Endothelial cell (in vitro differentiated cells): ENCODE measurements at places on chromosomes 12 and 14. TPM values are rescaled to one million over a fixed set of nuclear protein-coding genes. Genes with fewer than 3 reads are reported as not detected.

- no peak overlapping the region for H3K27ac ChIP-seq
- DNase-seq: no peak
- peaks cover 16% of the 10 kb centered on the region for H3K4me1 ChIP-seq
- peaks cover 57% of the 10 kb centered on the region for H3K27me3 ChIP-seq
- H3K4me3 ChIP-seq: peak overlapping the region; percentile 31
These were observed 4.5 kb downstream of the KCNH3 start for GRCh38 chr12:49543221-49543913.

DNA sequence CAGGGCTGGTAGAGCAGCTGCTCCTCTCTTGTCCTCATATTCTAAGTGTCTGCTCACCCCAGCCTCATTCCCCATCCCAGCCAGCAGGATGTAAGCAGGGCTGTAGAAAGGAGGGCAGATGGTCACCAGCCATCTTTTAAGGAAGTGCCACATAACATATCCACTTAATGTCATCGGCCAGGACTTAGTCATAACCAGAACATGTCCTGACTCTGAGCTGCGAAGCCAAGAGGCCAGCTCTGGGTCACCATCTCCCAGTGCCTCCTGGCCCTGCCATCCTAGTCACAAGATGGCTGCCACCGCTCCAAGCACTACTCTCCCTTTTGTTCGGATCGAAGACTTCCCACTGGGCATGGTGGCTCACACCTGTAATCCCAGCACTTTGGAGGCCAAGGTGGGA lies 123.9 kb downstream of the PLXNC1 start:
- H3K27me3 ChIP-seq: no peaks in the 10 kb centered on the region
- no peak for DNase-seq
- no peak overlapping the region for H3K27ac ChIP-seq
- no peaks in the 10 kb centered on the region for H3K4me1 ChIP-seq

- DNase-seq: no peak
- no peak overlapping the region for H3K4me3 ChIP-seq
- H3K27ac ChIP-seq: no peak overlapping the region
These were observed 3.1 kb upstream of the CREBL2 start for GRCh38 chr12:12608557-12608957.

DNA sequence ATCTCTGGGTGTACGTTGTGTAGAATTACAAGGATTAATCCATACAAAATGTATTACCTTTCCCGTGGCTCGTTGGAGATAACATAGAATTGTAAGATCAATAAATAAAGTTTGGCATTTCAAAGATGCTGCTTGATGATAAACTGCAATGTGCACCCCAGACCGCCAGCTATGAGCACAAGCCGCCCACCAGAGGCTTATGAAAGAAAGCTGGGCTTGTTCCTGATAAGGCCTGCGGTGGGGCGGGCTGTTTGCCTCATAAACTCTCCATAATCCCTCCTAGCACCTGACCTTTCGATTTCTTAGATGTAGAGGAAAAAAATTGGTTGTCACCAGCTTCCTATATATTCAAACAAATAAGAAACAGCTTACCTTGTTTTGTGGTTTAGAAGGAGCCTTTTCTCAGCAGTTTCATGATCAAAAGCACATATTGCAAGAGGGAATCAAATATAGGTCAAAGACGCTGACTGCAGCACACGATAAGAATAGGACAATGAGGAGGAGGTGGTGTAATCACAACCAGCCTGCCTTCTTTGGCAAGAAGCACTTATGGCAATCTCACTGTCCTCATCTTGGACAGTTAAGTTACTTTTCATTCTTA lies 293.6 kb downstream of the RMST start:
- DNase-seq: no peak
- H3K27me3 ChIP-seq: no peaks in the 10 kb centered on the region
- no peaks in the 10 kb centered on the region for H3K4me1 ChIP-seq
- H3K27ac ChIP-seq: no peak overlapping the region
- no peaks in the 10 kb centered on the region for H3K36me3 ChIP-seq

GRCh38 chr12:19894050-19894449 lies 454.8 kb downstream of the AEBP2 start:
- peaks cover 3% of the 10 kb centered on the region for H3K4me1 ChIP-seq
- H3K27ac ChIP-seq: no peak overlapping the region
- no peak overlapping the region for H3K4me3 ChIP-seq

GRCh38 chr12:116534311-116535121 lies 24.7 kb upstream of the MAP1LC3B2 start:
- H3K36me3 ChIP-seq: no peaks in the 10 kb centered on the region
- no peak overlapping the region for H3K27ac ChIP-seq
- peaks cover 6% of the 10 kb centered on the region for H3K27me3 ChIP-seq
- peaks cover 12% of the 10 kb centered on the region for H3K4me1 ChIP-seq
- DNase-seq: no peak

SLC35E3 gene
- total RNA-seq: 10.5 TPM

LTBP2 gene
- total RNA-seq: 1.9 TPM

SIX6 gene
- not detected for total RNA-seq

GLIPR1L1 gene
- not detected for total RNA-seq

CLEC4D gene
- 0.31 TPM for total RNA-seq

CEBPE gene
- not detected for total RNA-seq
